ENCODE measurements at places on chromosomes 4 and X. TPM values are rescaled to one million over a fixed set of nuclear protein-coding genes. Genes with fewer than 3 reads are reported as not detected.

- DNase-seq, result no peak
Observed at GRCh38 chrX:136759968-136760367, 20.8 kb downstream of the ARHGEF6 start.

- DNase-seq, result no peak
Observed at GRCh38 chrX:3520982-3521381, 174.5 kb upstream of the MXRA5 start.

DNA sequence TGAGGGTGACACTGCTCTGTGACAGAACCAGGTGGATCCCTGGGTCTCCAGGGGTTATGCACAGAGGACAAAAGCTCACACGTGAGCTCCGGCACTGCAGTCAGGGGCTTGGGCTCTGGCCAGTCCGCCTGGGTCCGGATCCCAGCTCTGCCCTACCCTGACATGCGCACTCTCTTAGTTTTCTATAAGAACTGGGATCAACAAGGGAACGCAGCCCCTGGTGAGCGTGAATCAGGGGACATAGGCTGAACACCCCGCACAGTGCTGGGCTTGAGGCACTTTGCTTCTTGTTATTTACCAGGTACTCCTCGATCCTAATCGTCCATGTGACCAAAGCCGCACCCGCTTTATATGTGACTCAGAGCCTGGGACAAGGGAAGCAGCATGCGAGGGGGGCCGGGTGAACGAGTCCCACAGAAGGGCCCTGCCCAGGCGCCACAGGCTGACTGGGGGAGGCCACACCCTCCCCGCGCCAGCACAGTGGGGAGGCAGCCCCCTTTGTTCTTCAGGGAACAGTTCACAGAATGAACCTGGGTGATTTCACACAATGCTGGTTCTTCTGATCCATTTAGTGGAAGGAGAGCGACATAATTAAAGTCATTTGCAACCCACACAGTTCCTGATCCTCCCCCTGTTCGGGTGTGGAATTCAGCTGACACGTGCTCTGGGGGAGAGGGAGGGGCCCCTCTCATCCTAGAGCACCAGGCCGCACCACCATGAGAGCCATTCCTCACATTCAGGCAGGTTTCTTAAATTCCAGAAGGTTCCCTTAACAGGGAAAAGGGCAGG, 55.5 kb downstream of the WFS1 start:
- DNase-seq, result peak; percentile 79

DNA sequence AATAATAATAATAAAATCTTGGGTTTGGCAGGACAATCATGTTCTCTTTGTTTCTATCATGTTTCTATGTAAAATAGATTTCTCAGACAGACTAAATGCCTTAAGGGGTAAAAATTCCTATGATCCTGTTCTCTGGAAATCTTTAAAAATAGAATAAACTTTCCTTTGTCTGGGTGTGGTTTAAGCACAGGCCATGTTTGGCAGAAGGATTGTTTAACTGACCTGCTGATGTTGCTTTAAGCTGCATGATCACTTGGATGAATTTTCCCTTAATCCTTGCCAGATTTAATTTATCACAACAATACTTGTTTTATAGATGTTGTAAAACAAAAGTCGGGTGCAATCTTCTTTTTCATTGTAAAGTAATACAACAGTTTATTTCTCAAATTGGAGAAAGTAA, 341.7 kb upstream of the FAT1 start:
- no peak for DNase-seq

DNA sequence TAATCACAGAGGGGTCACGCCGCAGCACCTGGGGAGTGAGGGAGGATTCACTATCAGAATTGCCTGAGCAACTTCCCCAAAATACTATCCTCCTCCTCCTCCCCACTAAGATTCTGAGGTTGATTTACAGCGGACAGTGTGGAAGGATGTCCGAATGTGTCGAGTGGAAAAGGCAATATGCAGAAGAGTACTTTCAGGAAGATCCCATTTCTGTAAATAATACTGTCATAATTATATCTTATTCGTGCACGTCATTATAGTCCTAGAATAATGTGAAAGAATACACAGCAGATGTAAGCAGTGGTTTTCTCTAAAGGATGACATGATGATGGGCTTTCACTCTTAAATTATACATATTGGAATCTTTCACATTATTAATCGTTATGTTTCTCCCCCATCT, 149.8 kb upstream of the NOCT start:
- no peak for DNase-seq

GRCh38 chr4:160184884-160185283, 1082.0 kb downstream of the RAPGEF2 start:
- no peak for DNase-seq

- no peak for DNase-seq
Observed at GRCh38 chr4:177385576-177386277, 56.5 kb downstream of the AGA start.

GRCh38 chr4:12965334-12965733, 518.8 kb downstream of the RAB28 start:
- no peak for DNase-seq

DNA sequence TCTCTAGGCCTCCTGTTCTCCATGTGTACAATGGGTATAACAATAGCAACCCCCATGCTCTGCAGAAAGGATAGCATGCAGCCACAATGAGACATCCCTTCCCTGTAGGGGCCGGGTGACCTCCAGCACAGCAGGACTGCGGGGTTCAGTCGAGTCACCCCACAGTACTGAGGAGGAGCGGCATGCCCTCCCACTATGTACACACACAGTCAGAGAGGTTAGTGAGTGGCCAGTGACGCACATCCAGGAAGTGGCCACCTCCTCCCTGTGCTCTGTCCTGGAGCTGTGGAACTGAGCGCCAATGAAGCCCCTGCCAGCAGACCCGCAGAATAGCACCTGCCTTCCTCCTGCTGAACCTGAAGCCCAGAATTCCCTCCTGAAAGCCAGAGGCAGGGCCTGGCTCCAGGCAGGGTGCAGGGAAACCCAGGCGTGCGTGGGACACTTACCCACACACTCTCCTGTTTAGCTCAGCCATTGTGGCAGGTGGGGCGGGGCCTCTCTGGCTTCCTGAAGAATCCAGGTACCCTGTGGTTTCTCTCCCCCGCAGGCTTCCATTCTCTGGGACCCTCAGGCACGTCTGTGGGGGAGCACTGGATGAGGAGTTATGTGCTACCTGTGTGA, 50.0 kb downstream of the WFS1 start:
- no peak for DNase-seq

DNA sequence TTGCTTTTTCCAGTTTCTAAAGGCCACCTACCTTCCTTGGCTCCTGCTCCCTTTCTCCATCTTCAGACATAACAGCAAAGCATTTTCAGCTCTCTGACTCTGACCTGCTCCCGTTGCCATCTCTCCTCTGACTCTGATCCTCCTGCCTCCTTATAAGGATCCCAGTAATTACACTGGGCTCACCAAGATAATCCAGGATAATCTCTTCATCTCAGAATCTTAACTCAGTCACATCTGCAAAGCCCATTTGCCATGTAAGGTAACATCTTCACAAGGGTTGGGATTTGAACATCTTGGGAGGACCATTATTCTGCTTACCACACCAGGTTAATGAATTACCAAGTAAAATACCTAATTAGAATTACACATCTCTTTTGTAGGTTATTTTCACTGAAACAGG, 41.3 kb upstream of the MAGED1 start:
- DNase-seq, result no peak

DNA sequence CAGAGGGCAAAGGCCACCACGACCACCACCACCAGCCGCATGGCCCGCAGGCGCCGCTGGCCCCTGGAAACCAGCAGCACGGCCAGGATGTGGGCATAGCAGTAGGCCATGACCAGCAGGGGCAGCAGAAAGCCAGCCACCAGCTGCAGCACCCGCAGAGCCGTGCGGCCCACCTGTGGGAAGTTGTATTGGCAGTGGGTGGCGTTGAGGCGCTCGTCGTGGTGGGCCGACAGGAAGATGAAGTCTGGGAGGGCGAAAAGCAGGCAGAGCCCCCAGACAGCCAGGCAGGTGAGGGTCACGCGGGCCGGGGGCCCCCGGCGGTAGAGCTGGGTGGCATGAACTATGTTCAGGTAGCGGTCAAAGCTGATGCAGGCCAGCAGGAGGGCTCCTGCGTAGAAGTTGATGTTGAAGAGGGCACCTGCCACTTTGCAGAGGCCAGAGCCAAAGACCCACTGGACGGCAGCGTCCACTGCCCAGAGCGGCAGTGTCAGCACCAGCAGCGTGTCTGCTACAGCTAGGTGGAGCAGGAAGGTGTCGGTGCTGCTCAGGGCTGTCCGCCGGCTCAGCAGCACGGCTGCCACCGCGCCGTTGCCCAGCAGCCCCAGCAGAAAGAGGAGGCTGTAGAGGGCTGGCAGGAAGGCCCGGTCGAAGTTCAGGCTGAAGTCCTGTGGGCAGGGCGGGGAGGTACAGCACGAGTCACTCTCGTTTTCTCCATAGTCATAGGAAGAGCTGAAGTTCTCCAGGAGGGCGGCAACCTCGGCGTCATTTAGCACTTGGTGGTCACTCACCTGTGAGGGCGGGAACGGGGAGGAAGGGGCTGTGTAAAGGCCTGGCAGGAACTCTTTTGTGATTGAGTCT, 1.4 kb downstream of the CXCR3 start:
- DNase-seq, result no peak

GRCh38 chr4:166846939-166847338, 387.4 kb downstream of the SPOCK3 start:
- no peak for DNase-seq

GRCh38 chr4:2962614-2963174, 512 bp downstream of the NOP14 start:
- DNase-seq, result no peak

DNA sequence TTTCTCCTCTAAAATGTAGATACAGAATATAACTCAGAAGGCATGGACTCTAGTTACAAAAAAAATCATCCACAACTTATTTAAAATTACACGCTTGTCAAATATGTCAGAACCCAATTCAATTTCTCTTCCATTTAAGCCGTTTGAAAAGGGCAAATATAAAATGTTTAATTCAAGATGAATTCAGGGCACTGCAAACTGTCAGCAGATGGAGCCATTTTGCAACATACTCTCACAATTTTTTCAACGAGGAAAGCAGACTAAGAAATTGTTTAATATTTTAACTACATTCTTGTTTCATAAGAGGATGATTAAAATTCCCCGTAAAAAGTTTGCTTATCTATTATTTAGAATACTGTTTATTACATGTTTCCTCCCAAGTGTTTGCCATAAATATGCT, 321.3 kb upstream of the CPXCR1 start:
- no peak for DNase-seq

DNA sequence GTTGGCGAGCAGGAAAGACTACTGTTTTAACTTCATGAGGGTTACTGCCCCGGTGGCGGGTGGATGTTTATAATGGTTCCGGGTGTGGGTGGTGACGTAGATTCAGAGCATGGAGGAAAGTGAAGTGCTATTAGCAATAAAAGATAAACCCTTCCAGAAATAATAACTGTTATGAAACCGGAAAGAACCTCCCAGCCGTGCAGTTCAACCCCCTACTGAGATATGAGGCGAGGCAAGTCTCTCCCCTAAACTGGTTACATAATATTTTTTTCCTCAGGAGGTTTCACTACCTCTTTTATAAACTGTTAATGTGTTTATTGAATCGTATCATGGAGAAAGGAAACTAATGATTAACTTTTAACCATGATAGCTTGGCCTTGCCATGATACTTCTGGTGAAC, 33.9 kb upstream of the STIM2 start:
- no peak for DNase-seq

DNA sequence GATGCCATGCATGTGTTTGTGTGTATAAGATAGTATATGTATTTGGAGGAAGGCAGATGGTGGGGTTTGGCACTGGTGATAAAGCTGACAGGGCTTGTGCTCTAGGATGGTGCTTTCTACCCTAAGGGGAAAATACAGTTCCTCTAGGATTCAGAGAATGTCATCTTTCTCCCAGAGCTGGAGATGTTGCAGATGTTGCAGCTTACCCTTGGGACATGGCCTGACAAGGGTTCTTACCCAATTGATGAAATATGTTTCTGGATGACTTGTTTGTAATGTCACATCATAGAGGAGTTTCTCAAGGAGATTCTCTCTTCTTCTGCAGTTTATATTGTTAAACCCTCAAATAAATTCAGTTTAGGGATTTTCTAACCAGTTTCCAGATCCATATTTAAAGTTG, 52.5 kb upstream of the PITX2 start:
- DNase-seq, result no peak

GRCh38 chrX:130915302-130915701, 12.3 kb upstream of the ENOX2 start:
- DNase-seq, result no peak

GRCh38 chr4:3361406-3361805, 68.6 kb downstream of the RGS12 start:
- no peak for DNase-seq

DNA sequence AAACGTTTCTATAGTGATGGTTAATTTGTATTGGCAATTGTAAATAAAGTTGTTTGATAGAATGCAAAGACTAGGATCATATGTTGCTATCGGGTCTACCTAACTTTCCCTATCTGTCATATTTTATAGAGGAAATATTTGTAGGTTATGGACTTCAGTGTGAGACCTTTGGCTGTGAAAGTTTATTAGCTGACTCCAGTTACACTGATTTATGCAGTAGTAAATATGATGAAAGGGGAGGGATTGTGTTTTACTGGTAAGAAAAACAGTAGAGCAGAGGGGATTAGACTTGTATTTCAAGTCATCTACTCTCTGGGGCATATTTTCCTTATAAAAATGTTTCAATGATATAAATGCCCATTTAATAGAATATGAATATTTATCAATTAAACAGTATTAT, 43.8 kb downstream of the ADGRL3 start:
- DNase-seq, result no peak

GRCh38 chr4:183832776-183833450, 72.2 kb upstream of the STOX2 start:
- no peak for DNase-seq

RNF175 gene
- total RNA-seq, result 1.9 TPM

SLC4A4 gene
- 0.51 TPM for total RNA-seq

TCEAL6 gene
- not detected for total RNA-seq

CLDN34 gene
- total RNA-seq, result not detected

NRK gene
- total RNA-seq, result 0.42 TPM

AGA gene
- total RNA-seq, result 48.1 TPM

MSX1 gene
- 1.4 TPM for total RNA-seq

TRO gene
- total RNA-seq, result 1.5 TPM

TEX11 gene
- not detected for total RNA-seq
